Activated CD4-positive, CD25-positive, alpha-beta regulatory T cell (primary cell): ENCODE measurements at places on chromosomes 11 and 22.

GRCh38 chr11:71342116-71342515, 89.7 kb upstream of the SHANK2 start:
- DNase-seq = no peak

GRCh38 chr11:60857378-60858232, 1.9 kb upstream of the PTGDR2 start:
- no peak for DNase-seq

DNA sequence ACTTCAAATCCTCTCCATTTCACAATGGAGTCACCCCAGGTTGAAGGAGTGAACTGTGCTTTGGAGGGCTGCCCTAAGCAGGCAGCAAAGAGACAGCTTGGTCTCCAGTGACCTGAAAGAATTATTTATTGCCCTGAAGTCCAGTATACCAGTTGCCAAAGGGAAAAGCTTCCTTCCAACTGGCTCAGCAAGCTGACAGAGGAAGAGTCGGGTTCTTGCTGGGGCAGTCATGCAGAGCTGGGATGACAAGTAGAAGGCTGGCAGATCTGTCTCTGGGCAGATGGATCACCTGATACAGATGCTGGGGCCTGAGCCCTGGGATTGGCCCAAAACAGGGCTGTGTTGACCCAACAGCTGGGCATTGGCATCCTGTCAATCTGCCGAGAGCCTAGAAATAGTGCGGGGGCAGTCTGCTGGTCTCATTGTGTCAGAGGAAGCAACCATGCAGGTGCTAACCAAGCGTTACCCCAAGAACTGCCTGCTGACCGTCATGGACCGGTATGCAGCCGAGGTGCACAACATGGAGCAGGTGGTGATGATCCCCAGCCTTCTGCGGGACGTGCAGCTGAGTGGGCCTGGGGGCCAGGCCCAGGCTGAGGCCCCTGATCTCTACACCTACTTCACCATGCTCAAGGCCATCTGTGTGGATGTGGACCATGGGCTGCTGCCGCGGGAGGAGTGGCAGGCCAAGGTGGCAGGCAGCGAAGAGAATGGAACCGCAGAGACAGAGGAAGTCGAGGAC, at the start of gene THRSP:
THRSP (plus strand) TSS at position 422 of the 742 bp plus-strand sequence; CDS start at position 443, 21 bp downstream.
- DNase-seq = no peak

DNA sequence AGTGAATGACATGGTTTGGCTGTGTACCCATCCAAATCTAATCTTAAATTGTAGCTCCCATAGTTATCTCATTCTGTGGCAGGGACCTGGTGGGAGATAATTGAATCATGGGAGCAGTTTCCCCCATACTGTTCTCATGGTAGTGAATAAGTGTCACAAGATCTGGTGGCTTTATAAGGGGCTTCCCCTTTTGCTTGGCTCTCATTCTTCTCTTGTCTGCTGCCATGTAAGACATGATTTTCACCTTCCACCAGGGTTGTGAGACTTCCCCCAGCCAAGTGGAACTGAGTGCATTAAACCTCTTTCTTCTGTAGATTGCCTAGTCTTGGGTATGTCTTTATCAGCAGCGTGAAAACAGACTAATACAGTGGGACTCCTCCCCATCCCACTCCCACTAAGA, 11.1 kb downstream of the OR5A2 start:
- no peak for DNase-seq

DNA sequence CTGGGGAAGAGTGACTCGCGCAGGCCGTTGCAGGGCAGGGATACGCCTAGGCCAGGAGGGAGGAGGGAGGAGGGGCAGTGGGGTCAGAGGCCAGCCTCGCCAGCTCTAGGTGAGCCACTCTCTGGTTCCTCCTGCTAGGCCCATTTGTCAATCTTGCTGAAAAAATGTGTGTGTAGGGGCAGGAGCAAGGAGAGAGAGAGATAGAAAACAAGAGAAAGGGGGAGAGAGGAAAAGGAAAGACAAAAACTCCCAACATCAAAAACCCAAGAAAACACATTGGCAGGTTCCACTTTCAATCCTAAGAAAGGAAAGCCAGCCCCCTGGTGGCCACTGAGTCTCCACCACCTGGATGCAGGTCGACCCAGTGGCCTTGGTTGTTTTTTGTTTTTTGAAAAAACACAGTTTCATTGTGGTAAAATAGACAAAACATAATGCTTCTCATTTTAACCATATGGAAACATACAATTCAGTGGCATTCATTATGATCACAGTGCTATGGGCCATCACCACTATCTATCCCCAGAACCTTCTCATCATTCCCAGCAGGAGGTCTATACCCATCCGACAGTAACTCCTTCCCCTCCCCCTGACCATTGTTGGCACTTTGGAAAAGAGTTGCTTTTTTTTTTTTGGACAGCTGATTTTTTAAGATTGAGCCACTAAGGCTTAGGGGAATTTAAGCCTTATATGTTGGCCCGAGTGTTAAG, 10.9 kb downstream of the OMP start:
- no peak for DNase-seq

DNA sequence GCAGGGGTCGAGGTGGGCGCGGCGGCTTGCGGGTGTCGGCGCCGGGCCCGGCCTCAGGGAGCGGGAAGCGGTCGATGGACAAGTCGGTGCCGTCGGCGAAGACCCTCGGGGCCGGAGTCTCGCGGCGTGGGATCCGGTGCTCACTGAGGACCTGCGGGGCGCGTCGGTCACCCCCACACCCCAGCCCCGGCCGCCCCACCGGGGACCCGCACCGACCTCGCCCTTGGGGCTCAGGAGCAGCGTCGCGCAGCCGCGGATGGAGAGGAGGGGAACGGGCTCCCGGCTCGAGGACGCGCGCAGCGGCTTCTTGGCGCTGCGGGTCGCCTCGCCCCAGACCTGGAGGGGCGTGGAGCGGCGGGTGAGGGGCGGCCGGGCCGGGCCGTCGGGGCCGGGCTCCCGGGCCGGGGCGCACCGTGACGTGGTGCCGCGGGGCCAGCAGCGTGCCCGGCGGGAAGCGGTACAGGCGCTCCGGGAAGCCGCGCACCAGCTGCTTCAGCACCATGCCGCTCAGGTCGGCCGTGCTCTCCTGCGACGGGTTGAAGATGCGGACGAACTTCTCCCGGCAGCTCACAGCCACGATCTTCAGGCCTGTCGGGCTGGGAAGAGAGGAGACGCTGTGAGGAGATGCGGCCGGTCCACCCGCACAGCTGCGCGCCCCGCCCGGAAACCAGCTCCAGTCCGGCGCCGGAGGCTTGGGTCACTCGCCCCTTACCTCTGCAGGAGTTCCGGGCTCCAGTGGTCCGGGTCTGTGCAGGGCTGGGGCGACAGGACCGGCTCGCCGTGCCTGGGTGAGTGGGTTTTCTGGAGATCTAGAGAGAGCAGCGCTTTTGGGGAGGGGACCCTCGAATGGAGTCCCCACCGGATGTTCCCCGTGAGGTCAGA, 4.5 kb downstream of the LMNTD2 start:
- DNase-seq = no peak

DNA sequence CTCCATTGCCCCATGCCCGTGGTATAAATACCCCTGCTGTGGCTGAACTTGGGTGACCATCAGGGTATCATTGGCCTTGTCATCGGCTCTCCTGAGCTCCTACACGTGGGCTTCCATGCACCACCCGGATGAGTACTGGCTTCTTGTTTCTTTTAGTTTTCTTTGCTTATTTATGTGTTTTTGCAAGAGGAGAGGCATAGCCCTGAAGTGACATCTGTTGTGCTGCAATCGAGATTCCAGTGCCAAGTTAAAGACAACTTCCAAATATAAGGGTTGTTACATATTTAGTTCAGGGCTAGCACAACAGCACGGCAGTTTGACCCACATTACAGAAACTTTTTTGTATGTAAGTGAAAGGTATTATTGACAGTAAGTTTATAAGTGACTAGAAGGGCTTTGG, 1087.1 kb downstream of the TBC1D22A start:
- no peak for DNase-seq

DNA sequence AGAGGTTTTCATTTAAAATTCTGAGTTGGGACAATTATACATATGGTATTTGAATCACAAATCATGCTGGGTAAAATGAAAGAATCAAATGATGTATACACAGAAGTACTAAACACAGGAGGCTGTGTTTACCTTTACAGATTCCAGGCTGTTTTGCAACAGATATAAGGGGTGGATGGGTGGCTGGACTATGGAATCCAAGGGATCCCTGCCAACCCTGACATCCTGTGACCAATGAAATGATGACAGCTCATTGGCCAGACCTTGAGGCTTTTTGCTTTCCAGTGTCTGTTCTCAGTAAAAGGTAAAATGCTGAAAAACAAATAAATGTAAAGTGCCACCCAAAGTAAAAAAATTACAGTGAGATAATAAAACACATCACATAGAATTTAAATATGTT, 3.3 kb upstream of the DDI1 start:
- no peak for DNase-seq

DNA sequence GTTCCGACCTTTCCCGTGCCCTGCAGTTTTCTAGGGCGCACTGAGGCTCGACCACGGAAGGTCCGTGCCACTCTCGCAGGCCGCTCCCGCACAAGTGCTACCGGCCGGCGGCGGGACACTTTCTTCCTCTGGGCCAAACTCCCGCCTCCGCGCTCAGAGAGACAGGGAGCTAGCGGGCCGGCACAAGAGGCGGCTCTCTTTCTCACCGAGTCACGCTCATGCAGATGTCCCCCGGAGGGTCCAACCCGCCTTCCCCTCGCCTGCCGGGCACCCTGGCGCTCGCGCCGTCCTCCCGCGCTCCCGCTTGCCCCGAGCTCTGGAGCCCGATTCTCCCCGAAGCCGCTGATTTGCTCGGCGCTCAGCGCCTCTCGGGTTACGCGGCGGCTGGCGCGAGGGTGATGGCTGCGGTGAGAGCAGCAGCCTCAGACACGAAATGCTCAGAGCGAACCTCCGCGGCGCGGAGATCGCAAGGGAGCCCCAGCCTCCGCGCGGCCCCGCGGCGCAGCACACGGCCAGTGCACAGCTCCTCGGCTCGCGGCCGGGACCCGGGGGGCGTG, 1.0 kb downstream of the LMO1 start:
- no peak for DNase-seq

DNA sequence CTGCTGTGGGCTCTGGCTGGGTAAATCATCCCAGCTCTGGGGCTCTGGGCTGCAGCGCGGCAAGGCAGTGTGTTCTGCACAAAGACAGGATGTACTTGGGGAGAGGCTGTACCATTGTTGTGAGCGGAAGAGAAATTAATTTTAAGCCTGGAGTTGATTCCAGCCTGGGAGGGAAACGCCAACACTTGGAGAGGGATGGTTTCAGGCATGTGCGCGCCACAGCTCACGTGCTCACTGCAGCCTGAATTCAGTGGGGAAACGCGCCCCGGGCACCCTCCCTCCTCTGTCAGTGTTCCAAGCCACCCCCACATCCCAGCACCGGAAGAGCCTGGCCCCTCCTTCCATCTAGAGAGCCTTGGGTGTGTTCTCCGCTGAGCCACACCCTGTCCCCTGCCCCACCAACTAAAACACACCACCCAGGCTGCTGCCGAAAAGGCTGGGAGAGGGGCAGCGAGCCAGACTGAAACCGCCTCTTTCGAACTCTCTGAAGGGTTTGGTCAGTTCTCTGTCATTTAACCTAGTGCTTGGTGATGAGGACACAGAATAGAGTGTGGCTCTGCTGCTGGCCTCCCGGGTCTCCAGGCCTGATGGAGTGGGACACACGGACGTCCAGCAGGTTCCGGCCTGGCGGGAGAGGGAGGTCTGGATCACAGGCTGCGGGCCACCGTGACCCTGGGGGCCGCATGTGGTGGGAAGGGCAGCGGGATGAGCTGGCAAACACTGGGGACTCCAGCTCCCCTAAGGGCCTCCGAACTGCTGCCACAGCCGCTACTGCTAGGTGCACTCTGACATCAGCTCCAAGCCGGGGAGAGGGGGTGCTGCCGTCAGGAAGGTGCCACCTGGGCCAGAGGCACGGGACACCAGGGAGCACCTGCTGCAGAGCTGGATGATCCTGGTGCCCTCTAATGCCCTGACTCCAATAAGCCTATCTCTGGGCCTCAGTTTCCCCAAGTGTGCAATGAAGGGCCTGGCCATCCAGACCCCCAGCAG, 230.8 kb downstream of the CTTN start:
- no peak for DNase-seq

DNA sequence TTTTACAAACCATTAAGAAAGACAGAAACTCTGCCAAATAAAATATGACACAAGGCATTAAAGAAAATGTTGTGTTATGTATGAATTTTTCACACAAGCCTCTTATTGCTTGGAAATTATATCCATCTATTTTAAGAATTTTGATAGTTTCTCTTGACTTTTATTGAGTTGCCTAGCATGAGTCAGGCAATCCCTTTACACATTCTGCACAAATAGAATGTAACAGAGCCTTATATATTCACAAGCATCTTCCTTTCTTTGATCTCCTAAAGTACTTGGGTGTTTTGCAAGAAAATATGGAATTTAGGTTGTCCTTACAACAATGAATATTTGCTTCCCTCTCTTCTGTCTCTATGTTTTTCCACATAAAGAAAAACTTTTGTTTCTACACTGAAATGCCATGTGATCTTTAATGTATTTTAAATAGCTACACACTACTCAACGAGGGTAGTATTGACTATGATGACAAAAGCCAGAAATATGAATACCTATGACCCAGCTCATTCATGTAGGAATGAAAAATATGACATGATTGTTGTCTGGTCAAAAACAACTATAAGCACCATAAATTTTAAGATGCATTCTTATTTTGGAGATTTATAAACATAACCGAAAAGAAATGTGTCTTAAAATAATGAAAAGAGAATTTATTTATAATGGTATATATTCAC, 398.8 kb downstream of the GUCY1A2 start:
- DNase-seq = no peak

GRCh38 chr22:43541462-43542407, 129.9 kb downstream of the MPPED1 start:
- no peak for DNase-seq

- DNase-seq = no peak
These were observed 7.9 kb downstream of the MUC5B start for GRCh38 chr11:1230456-1231395.

GRCh38 chr11:120569861-120570260, 58.3 kb downstream of the GRIK4 start:
- no peak for DNase-seq

- DNase-seq = no peak
These were observed 766.5 kb downstream of the METTL15 start for GRCh38 chr11:28874706-28875105.

DNA sequence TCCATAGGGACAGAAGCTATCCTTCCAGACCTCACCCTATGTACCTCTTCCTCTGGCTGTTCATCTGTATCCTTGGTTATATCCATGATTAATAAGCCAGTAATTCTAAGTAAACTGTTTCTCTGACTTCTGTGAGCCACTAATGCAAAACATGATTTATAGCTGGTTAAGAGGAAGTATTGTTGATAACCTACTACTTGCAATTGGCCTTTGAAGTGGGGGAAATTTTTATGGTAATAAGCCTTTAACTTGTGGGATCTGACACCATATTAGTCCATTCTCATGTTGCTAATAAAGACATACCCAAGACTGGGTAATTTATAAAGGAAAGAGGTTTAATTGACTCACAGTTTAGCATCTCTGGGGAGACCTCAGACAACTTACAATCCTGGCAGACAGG, 21.9 kb downstream of the CASP12 start:
- no peak for DNase-seq

GRCh38 chr11:60169264-60169915, 13.5 kb downstream of the MS4A6A start:
- no peak for DNase-seq

DNA sequence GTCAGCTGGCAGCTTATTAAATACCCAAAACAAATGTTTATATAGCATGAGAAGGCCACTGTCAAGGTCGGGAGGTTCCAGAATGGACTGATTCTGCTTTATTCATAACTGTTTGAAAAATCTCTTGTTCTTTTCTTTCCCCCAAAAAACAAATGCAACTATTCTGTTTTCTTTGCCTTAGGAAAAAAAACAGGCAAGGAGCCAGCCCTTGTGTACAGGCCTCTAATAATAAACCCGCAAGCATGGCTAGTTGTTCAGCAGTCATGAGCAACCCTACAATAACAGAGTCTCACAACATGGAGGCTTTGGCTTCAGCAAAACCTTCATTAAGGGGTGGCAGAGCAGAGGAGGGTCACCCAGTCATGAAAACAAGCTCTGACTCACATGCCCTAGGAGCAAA, 191.7 kb downstream of the KIRREL3 start:
- no peak for DNase-seq
